ENCODE measurements at places on chromosomes 13 and 19.

DNA sequence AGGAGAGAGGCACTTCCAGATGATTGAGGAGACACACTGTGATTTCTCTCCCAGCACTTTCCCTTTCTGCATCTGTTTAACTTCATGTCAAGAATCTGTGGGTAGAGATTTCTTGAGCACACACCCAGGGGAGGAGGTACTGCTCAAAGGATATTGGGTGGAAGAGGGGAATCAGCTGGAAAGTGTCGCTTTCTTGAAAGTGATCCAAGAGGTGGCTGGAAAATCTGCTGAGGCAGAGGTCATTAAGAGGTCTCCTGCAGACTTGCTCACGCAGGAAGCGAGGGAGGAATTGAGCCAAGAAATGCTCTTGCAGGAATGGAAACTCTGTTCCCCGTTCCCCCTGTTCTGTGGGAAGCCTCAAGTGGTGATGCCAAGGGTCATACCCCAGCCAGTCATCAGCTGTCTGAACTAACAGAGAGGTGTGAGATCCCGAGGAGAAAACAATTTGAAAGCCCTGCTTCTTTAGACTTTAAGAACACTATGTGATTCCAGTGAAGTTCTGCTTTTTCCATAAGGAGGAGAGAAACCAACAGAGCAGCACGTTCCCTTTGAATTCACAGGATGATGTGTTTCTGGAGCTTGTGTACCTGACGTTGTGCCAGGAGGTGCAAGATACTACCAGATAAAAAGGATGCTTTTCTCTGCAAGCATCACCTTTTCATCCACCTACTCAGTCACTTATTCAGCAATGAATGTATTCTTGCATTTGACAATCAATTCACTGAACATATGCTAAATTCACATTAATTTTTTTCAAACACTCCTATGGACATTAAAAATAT, 163.4 kb upstream of the GPR12 start:
- DNase-seq = no peak
- no peaks in the 10 kb centered on the region for H3K36me3 ChIP-seq
- peaks cover 13% of the 10 kb centered on the region for H3K27me3 ChIP-seq
- no peak overlapping the region for H3K27ac ChIP-seq
- no peaks in the 10 kb centered on the region for H3K4me1 ChIP-seq
- H3K4me3 ChIP-seq = no peak overlapping the region

GRCh38 chr19:52221831-52222375, 32.1 kb downstream of the PPP2R1A start:
- H3K4me3 ChIP-seq = no peak overlapping the region
- H3K27me3 ChIP-seq = no peaks in the 10 kb centered on the region
- H3K27ac ChIP-seq = no peak overlapping the region
- no peaks in the 10 kb centered on the region for H3K4me1 ChIP-seq
- H3K36me3 ChIP-seq = peaks cover 93% of the 10 kb centered on the region
- no peak for DNase-seq

GRCh38 chr13:111518161-111518792, 197.8 kb downstream of the TEX29 start:
- no peaks in the 10 kb centered on the region for H3K27me3 ChIP-seq
- H3K27ac ChIP-seq = no peak overlapping the region
- no peak for DNase-seq
- H3K36me3 ChIP-seq = no peaks in the 10 kb centered on the region
- no peaks in the 10 kb centered on the region for H3K4me1 ChIP-seq
- no peak overlapping the region for H3K4me3 ChIP-seq

- H3K4me3 ChIP-seq = no peak overlapping the region
- H3K27ac ChIP-seq = no peak overlapping the region
- H3K4me1 ChIP-seq = no peaks in the 10 kb centered on the region
- no peak for DNase-seq
- H3K27me3 ChIP-seq = no peaks in the 10 kb centered on the region
Observed at GRCh38 chr13:32893176-32893575, 123.0 kb upstream of the KL start.

DNA sequence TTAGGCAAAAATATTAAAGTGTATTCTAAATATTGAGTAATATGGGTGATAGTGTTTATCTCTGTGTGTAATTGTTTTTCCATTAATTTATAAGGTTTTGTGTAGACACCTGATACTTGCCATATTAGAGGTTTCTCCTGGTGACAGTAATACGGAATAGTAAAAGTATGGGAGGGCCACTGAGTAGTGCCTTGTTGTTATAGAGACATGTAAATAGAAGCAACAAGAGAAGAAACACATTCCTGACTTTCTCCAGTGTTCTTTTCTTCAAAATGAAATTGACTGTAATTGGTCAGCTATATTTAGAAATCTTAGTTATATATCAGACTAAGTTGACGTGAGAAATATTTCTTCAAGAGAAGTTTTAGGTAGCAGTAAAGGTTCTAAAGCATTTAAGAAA, 18.5 kb downstream of the RNASEH2B start:
- no peak overlapping the region for H3K4me3 ChIP-seq
- H3K4me1 ChIP-seq = no peaks in the 10 kb centered on the region
- no peak overlapping the region for H3K27ac ChIP-seq
- H3K27me3 ChIP-seq = no peaks in the 10 kb centered on the region
